ENCODE measurements at places on chromosomes 16 and 17.

DNA sequence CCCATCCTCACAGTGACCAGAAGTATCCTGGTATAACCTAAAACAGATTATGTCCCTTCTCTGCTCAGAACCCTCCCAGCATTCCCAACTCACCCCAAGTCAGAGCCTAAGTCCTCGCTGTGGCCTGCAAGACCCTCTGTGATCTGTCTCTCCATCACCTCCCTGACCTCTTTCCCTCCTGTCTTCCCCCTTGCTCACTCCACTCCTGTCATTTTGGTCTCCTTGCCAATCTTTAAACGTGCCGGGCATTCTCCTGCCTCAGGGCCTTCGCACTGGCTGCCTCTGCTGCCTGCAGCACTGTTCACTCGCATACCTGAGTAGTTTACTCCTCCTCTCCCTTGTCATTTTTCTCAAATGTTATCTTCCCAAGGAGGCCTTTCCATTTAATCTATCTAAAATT is 97.7 kb downstream of the GSG1L start:
- DNase-seq = no peak

DNA sequence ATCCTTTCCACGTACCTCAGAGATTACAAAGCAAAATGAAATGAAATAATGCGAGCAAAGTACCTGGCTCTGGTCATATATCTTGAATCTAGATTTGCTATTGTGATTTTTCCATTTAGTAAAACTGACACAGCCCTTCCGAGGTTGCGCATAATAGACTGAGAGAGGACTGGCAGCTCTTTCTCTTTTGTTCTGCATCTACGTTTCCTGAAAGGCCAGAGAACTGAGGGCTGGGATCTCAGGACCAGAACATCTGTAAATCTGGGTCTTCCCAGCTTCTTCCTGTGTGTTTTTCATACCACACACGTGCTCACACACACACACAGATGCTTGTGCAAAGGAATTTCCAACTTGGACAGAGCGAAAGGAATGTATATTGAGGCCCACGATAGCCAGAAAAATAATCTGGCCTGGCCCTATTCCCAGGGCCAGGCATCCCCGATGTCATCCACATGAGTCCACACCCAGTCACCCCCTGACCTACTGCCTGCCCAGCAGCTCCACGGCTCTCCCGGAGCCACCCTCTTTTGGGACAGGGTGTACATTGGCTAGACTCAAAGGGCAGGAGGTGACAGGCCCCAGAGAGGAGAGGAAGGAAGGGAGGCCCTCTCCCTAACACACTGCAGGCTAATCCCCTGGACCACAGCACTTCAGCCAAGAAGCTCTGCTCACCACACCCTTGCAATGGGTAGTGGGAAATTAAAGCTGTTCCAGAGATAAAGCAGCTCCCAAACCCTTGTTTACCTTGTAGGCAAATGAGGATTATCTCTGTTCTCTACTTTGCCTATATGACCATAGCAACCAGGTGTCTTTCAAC is 41.8 kb downstream of the NOL11 start:
- DNase-seq = no peak

- no peak for DNase-seq
Observed at GRCh38 chr17:63222655-63223054, 223.5 kb downstream of the CYB561 start.

DNA sequence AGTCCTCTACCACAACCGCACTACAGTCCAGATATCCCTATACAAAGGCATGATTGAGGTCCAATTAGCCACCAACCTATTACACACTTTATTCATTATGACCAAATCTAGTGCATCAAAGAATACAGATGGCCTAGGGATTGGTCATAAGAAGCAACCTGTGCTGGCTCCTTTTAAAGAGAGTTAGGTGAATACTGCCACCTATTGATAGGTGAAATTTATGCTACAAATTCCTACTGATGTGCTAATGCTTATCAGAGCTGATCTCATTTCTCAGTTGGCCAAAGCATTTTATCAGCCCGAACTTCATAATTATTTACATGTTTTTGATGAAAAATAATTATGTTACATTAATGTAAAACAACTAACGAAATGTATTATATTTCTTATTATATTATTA is 166.3 kb downstream of the ANKFN1 start:
- no peak for DNase-seq

DNA sequence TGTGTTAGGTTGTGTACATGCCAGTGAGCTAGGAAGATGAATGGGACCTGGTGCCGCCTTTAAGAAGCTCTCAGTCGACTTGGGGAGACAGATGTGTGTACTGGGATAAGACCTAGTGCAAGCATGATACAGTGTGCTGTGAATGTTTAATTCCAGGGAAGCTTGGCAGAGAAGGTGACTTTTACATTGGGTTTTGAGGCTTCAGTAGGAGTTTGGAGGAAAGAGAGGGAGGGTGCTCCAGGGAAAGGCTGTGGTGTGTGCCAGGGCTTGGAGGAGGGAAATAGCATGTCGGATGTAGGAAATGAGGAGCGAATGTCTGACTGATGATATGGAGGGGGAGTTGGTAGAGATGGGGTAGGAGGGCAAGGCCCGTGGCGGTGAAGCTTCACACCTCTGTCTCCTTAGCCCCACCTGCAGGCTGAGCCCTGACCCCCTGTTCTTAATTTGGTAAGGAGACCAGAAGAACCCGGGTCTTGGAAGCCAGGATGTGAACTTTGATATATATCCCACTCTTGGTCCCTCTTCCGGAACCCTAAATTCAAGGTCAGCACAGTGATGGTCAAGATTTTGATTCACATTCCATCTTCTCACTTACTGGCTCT is 76.6 kb downstream of the PLCG2 start:
- no peak for DNase-seq

- no peak for DNase-seq
Observed at GRCh38 chr17:4184811-4185210, 41.8 kb downstream of the CYB5D2 start.

DNA sequence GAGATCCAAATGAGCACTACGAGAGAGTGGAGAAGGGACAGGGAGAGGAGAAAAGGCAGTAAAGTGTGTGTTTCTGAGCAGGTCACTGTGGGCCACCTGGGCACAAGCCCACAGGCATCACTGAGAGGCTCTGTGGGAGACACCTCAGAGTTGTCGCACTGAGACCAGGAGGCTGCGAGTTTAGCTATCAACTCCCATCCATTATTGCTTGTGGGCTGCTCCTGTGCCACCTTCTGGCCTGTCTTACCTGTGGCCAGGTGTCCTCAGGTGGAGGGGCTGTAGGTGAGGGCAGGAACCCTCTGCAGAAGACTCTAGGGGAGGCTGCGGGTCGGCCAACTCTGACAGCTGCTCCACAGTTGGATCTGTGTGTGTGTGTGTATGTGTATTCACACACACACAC is 2.5 kb upstream of the PRR29 start:
- no peak for DNase-seq

- no peak for DNase-seq
Observed at GRCh38 chr17:1693339-1693738, 8.7 kb upstream of the PRPF8 start.

- DNase-seq = no peak
Observed at GRCh38 chr17:17042851-17043460, 699 bp downstream of the MPRIP start.

GRCh38 chr16:31217136-31217530 is 198 bp upstream of the PYDC1 start:
- DNase-seq = no peak

DNA sequence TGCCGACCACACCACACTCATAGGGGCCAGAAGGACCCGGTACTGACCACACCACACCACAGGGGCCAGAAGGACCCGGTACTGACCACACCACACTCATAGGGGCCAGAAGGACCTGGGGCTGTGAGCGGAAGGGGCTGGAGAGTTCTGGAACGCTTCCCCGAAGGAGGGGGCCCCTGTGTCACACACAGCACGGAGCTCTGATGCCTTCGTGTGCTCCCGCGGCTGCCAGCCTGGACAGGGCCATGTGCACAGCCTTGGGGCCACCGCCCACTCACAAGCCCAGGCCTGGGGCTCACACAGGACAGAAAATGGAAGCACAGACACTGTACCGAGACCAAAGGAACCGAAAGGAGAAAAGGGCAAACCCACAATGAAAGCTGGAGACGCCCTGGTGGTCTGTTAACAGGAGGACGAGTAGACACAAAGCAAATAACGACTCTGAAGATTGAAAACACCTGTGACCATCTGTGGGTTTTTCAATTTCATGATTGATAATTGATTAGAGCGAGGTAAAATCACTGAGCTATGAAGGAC is 106.5 kb upstream of the METRNL start:
- DNase-seq = no peak

GRCh38 chr16:88208112-88208511 is 174.6 kb upstream of the ZNF469 start:
- DNase-seq = no peak

- DNase-seq = no peak
Observed at GRCh38 chr16:2276368-2277195, 8.7 kb upstream of the RNPS1 start.

GRCh38 chr16:82178352-82178751 is 8.3 kb upstream of the MPHOSPH6 start:
- no peak for DNase-seq

DNA sequence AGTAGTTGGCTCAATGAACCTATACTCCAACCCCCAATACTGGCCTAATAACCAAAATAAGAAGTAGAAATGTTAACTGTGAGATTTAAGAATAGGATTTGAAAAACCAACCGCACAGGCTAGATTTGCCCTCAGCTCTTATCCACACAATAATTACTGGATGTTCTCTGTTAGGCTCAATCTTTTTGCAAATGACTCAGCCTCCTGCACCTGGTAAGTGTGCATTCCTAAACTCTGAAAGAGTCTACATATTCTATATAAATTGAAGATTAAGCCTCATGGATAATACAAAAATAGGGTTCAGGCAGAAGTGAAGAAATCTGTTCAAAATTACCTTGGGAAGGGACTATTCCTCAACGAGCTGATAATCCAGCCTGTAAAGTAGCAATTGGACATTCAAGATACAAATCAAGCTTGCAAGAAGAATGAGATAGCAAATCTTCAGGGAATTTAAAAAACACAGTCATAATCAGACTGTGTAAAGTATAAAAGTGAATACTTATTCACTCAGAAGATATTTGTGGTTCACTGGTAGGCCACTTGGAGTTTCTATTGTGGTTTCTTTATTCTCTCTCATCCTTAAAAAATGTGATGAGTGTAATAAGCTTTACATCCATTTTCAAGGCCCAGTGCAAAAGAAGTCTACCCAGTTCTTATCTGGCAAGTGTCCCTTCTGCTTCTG is 931.9 kb upstream of the SOX9 start:
- DNase-seq = no peak

GRCh38 chr17:15951368-15952047 is 6.6 kb downstream of the ADORA2B start:
- DNase-seq = no peak

GRCh38 chr17:59369031-59369975 is 37.8 kb downstream of the YPEL2 start:
- DNase-seq = no peak

DNA sequence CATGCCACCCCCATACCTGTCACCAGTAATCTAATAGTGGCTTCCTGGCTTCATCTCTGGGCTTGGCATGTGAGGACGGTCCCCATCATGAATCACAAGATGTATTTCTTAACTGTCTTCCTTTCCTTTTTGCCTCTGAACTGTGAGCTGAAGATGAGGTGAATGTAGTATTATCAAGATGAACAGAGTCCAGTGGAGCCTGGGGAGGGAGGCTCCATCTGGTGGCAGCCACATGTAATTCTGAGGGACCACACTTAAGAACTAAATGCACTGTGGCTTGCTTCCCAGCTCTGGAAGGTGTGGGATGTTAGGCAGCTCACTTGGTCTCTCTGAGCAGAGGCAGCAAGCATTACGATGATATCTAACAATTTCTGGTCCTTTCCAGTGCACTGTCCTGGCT is 354.9 kb upstream of the ASIC2 start:
- no peak for DNase-seq

DNA sequence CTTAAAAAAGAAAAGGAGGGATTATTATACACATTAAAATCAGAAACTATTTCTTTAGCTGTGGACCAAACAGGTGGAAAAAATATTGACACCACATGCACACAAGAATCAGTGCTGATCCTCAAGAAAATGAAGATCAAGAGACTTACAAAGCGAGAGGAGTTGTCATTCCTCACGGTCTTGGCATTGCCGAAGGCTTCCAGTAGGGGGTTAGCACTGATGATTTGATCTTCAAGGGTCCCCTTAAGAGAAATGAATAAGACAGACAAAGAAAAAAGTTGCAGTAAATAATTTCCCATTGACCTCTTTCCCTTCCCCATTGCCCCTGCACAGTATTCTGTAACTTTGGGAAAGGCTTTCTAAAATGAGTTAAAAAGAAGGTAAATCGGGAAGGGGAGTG is 6.0 kb downstream of the MYH4 start:
- DNase-seq = no peak

DNA sequence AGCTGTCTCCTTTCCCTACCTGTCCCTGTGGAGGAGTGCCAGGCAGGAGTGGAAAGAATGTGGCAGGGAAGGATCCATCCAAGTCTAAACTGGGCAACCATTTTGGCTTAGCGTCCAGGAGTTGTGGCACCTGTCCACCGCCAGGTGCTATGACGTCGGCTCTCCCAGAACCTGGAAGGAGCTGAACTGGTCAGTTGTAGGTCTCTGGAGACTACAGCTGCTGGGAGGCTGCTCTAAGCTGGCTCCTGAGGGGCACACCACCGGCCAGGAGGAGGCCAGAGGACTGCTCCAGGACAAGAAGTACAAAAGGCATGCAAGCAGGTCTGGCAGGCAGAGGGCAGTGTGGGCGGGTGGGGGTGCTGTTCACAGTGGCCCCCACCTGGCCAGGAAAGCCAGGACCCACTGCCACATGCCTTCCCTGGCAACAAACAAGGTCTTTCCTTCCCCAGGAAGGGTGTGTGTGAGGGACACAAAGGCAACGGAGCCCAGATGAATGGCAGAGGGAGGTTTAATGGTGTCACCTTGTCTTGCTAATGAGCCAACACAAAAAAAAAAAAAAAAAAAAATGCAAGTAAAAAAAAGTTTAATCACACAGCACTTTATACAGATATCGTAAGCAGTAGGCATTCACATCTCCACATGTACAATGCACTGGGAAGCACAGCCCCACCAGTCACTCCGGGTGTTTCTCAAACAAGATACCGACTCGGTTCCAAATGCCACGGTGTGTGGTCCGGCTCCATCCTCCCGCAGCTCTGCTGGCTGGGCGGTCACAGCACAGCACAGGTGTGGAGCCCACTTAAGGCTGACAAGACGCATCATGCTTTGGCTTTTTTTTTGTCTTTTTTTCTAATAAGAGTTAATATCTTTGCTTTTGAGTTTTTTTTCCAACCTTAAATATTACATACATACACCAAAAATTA is 4.8 kb downstream of the SPHK1 start:
- no peak for DNase-seq

- DNase-seq = no peak
Observed at GRCh38 chr17:82807562-82807961, 32.3 kb downstream of the ZNF750 start.

- peak; percentile 57 for DNase-seq
Observed at GRCh38 chr17:73192894-73193701, at the start of gene COG1. TSS of gene COG1 (plus strand) at chr17:73193055. CDS start at chr17:73193070, 15 bp downstream.

- no peak for DNase-seq
Observed at GRCh38 chr17:67831268-67831667, 6.0 kb downstream of the BPTF start.

DNA sequence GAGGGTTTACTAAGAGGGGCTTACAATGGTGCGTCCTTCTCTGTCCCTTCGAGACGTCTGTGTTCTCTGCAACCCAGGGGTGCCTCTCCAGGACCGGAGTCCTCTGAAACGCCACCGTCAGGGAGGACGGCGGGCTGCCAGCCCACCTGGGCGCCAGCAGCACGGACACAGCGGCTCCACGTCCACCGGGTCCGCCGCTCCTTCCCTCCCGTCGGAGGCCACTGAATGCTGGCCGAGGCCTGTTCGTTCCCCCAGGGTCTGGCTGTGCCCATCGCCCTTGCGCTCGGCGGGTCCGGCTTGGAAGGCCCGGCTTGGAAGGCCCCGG is 403 bp downstream of the TEPSIN start:
- no peak for DNase-seq
